ENCODE measurements at places on chromosomes 13 and 19.

DNA sequence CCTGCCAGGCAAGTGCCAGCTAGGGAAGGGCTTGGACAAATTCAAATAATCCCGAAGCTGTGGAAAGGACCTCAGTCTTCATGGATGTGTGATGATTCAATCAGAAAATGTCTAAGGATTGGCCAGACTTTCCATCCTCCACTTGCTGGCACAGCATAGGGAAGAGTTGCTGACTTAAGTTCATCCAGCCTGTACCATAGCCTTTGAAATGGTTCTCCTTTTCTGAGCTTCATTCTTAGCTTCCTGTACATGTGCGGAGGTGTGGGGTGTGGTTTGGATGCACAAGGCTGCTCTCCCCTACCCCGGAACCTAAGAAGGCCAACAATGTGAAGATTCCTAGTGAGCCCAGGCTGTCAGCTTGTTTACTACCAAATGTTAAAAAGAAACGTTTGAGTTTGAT is 959 bp upstream of the IGFL3 start:
- DNase-seq, result no peak

GRCh38 chr13:76226941-76227340 is 590.8 kb downstream of the LMO7 start:
- DNase-seq, result no peak

GRCh38 chr19:4343370-4344307 is at the start of gene MPND:
TSS of gene MPND (plus strand) at chr19:4343562. CDS start at chr19:4343594, 32 bp downstream.
- peak; percentile 89 for DNase-seq

DNA sequence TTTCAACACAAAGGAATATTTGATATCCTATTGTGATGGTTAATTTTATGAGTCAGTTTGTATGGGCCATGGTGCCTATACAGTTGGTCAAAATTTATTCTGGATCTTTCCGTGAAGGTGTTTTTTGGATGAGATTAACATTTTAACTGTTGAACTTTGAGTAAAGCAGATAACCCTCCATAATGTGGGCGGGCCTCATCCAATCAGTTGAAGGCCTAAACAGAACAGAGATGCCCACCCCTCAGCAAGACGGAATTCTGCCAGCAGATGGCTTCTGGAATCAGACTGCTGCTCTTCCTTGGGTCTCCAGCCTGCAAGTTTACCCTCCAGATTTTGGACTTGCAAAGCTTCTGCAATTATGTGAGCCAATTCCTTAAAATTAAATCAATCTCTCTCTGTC is 16.0 kb downstream of the CSNK1A1L start:
- DNase-seq, result no peak

GRCh38 chr13:83601539-83601938 is 280.7 kb downstream of the SLITRK1 start:
- DNase-seq, result no peak

DNA sequence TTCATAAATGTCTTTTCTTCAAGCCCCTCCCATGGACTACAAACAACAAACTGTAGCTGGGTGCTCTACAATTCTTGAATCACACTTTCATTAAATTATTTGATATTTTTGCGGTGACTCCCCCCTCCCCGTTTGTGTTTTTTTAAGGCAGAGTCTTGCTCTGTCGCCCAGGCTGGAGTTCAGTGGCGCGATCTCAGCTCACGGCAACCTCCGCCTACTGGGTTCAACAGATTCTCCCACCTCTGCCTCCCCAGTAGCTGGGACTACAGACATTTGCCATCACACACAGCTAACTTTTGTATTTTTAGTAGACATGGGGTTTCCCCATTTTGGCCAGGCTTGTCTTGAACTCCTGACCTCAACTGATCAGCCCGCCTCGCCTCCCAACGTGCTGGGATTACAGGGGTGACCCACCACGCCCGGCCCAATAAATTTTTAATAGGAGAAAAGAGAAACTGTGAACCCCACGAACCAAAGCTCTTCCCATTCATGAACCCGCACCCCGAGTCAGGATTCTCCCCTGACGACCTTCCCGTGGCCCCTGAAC is 703 bp downstream of the ZNF506 start:
- DNase-seq, result peak; percentile 6

DNA sequence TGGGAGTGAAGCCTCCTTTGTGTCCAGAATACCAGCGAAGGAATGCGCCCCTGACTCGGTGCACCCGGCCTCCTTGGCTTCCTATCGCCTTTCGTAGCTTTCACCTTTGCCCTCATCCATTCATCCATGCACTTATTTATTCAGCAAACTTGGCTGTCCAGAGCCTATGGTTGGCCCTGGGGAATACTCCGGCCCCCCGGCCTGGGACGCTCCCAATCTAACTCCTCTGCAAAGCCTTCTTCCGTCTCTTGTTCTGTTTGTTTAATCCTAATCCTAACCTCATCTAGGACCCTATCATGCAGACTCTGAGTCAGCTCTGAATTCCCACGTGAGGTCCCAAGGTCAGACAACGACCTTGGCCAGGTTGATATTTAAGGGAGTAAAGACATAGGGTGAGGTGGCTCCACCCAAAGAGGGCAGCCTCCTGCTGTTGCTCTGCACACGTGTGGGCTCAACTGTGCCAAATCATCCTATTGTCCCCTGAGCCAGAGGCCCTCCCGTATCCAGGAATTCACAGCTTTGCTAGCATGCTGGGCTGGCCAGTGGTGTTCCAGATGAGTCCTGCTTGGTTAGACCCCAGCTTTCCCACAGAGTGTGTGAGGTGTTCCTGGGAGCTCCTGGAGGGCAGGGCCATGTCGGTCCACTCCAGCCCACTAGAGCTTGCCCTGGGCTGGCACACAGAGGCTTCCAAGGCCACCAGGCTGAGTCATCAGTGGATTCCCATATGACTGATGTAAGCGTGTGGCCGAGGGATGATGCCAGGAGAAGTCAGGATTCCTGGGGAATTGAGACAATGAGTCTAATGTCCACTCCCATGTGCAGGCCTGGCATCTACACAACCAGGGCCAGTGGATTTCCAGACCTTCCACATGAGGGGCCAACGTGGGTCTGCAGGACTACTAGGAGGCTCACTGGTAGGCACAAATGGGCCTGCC is 6.5 kb upstream of the CCNE1 start:
- DNase-seq, result no peak

DNA sequence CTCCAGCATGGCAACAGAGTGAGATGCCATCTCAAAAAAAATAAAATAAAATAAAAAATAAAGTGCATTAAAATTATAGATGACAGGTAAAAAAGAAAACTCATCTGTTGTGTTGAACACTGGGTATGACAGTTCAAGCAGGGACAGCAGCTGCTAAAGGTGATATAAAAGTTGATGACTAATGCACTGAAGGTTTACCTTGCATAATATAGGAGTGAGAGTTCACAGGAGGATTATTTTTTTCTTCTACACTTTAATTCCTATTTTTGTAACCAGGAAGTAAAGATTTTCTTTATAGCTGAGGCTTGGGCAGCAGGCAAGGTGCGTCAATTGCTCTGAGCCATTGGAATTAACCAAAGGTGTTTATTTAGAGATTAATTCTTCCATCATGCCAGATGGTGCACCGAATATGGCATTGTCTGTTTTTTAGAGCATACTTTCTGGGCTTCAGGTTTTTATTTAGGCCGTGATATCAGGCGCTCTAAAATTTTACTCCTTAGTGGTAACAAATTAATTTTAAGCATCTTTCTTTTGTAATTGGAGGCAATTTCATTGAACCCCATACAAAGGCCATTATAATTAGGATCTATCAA is 337.0 kb upstream of the SLC10A2 start:
- DNase-seq, result no peak

- DNase-seq, result no peak
These were observed 40.8 kb downstream of the CHST8 start for GRCh38 chr19:33662391-33663092.

DNA sequence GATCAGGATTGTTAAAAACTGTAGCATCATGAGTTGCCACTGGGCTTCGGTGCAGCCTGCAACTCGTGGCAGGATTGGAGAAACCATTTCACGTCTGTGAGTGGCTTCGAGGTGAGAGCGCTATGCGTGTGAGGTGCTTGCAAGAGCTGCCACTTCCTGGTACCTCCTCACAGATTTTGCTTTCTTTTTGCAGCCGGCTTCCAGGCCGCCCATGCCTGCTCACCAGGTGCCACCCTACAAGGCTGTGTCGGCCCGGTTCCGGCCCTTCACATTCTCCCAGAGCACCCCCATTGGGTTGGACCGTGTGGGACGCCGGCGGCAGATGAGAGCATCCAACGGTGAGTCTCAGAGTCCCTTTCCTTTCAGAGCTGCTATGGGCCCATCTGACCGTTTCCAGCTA is 57.9 kb upstream of the C1QTNF9 start:
- peak; percentile 84 for DNase-seq

DNA sequence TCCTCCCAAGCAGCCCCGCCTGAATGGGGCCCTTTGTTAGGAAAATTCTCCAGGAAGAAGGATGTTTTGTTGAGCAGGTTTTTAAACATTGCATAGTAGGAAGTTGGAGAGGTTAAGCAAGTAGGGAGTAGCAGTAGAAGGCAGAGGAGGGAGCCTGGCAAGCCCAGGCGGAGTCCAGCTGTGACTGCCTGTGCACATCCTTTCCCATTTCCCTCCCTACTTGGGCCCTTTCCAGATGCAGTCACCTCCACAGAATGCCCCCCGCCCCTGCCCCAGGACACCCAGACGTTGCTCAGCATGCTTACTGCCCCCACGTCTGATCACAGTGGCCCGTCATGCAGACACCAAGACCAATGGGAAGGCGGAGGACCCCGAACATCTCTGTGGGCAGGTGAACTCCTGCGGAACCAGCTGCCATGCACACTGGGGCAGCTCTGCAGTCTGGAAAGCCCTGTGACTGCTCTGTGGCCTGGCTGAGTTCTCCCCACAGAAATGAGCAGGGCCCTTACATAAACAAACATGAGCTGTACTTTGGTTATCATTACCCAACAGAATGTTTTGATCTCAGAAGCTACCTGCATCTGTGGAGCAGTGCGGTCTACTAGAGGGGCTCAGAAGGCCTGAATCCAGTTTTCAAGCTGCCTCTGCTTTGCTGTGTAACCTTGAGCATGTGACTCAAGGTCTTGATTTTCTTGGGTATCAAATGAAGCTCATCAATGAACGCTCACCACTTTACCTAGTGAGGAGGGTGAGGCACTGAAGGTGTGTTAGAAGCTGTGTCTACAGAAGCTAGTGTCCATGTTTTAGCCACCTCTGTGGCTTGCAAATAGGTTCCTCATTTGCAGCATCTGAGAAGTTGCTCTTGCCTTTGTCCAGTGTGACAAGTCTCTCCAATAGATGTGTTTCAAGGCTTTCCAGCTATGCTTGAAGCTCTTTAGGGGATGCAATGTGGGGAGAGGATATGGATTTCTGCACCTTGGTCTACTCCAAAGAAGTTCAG is 84.2 kb downstream of the TNFRSF19 start:
- no peak for DNase-seq

All from effector CD4-positive, alpha-beta T cell (primary cell).